Caudate nucleus (tissue), 63 donors: ENCODE measurements at places on chromosomes 4 and X.

DNA sequence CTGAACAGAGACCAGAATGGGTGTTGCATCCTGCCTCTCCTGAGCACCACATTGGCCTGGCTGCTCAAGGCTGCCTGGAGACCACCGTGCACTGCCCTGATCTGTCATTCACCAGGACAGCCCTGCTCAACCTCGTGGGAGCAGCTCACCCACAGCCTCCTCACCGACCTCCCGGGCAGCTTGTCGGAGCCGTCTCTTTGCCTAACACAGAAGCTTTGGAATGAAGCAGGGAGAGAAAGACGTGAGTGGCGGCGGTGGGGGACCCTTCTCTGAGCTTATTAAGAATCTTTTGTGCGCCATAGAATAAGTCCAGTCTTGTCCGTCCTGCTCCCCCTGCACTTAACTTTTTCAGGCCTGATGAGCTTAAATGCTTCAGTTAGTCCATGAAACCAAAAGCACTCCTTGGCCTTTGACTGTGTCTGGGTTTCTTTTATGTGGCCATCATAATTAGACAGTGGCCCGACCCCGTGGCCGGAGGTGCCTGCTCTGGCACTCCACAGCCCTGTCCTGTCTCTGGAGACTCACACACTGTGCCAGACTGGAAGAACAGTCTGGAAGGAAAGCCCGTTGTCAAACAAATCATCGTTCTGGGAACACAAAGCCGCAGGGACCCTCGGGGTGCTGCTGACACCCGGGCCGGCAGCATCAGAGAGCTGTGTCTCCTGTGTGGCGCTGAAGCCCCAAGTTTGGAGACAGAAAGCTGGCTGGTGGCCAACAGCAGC lies 192.8 kb downstream of the BCOR start:
- DNase-seq: no peak

- no peak for DNase-seq
Observed at GRCh38 chr4:26030260-26030667, 116.2 kb downstream of the SMIM20 start.

GRCh38 chr4:115675719-115676118 lies 562.3 kb upstream of the NDST4 start:
- DNase-seq: no peak

GRCh38 chr4:23911675-23912455 lies 22.0 kb upstream of the PPARGC1A start:
- no peak for DNase-seq

GRCh38 chr4:77600521-77601451 lies 4.8 kb upstream of the CXCL13 start:
- DNase-seq: no peak

DNA sequence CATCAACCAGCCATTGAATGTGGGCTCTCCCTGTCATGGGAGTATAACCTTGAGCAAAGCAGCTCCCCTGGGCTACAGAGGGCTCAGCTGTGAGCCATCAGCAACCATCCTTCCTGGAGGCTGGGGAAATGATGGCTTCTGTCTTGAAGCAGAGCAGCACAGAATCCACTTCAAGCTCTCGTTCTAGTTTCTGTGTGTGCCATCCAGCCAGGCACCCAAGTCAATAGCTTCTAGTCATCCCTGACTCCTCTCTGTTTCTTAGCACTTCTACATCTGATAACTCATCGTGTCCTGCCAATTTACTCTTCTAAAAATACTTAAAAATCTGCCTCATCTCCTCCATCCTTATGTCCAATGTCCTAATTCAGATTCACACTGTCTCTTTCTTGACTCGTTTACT lies 42.2 kb upstream of the TSPAN5 start:
- no peak for DNase-seq

GRCh38 chr4:43296946-43297528 lies 404.5 kb downstream of the GRXCR1 start:
- DNase-seq: no peak

DNA sequence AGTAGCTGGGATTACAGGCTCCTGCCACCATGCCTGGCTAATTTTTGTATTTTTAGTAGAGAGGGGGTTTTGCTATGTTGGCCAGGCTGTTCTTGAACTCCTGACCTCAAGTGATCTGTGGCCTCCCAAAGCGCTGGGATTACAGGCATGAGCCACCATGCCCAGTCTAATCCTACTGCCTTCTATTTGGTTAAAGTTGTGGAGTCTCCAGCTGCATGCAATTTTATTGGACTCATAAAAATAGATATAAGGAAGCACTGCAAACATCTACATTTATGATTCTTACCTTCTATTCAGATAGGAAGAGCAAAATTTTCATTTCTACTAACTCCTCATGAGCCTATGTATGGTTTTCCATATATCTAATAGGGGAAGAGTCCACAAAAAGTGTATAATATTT lies 13.7 kb downstream of the RIPPLY1 start:
- no peak for DNase-seq

DNA sequence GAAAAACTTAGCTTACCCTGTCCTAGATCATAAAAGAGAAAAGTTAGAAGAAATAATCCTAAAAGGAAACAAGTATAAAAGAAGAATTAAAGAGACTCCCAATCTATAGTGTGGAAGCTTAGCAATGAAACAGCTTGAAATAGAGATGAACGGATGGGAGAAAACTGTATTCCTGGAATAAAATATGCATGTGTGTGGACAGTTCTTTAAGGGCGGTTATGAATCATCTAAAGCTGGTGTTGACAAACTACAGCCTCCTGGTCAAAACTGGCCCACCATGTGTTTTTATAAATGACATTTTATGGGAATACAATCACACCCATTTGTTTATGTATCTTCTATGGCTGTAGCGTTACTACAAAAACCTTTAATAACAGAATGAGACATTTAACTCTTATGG lies 69.4 kb downstream of the OR13H1 start:
- no peak for DNase-seq

GRCh38 chrX:49171752-49172279 lies at the start of gene PLP2:
PLP2 (plus strand) TSS chrX:49171898; CDS start chrX:49172001, 103 bp downstream.
- peak; percentile 20 for DNase-seq

DNA sequence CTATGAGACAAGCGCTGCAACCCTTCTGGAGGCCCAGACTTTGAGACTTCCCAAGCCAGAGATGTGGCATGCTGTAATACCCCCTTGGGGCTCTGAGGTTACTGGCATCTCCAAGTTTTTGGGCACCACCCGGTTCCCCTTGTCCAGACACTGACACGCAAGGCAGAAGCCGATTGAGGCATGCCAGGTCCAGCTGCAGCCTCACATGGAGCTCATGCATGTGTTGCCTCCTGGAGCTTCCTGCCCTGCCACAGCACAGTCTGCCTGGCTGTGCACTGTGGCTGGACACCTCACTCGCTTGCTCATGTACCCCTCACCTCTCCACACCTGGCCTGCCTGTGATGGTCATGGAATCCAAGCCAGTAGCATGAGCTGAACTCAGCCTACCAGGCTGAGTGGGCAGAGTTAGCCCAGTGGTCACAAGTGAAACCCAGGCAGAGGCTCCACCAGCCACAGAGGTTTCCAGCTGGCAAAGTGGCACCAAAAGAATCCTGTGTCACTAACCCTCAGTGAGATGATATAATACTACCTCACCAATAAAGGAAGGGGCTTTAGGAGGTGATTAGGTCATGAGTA lies 789.2 kb upstream of the INTU start:
- no peak for DNase-seq

DNA sequence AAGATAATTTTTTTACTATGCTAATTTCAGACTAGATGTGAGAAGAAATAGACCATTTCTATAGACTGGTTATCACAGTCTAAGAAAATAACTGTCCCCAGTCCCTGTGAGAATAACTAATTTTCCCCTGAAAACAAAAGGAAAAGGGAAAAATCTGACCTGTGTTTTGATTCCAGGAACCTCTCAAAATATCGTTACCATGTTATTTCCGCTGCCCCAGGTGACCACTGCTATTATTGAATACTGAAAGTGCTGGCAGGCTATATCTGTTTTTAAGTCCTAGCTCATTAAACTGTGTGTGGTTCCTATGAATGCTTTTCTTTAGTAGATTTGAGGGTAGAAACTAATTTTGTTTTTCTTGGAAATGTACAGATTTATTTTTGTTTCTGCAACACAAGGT lies 83.6 kb downstream of the GAB1 start:
- DNase-seq: no peak

DNA sequence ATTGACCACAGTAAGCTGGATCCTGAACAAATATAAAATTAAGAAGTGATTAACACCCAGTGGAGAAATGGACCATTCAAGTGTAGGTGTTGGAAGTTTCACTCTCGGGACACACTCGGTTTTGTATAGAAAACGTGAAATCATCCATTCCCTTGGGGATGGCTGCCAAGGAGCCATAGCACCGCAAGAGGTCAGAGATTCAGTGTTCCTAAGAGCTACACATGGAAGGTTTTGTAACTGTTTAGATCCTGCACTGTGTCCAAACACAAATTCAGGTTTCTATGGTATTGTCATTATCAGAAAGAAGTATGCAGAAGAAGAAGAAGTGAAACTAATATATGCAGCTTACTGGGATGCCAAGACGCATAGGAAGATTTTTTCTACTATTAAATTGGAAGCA lies 281.0 kb downstream of the LDB2 start:
- DNase-seq: no peak

DNA sequence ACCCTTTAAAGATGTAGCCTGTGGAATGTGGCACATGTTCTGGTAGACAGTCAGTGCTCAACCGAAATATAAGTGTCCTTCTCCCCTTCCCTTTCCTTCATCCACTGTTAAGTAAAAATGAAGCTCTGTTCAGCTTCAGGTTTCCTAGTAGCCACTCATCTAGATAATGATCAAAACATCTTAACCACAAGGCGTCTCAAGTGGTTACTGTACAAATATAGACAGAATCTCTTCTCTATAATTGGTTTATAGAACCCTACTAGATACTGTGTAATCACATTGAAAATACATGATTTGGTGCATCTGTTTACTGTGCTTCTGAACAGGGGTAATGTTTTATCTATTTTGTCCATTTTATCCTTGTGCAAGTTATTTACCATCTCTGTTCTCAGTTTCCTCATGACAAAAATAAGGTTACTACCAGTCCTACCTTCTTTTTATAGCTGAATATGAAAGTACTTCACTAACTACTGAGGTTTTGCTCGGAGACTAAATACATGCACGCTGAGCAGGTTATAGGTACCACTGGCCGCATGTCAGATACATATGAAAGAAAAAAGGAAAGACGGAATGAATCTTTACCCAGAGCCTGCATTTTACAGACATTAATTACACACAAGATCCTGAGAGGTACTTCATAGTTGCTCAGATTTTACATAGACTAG lies 20.3 kb upstream of the SLC25A4 start:
- no peak for DNase-seq

- DNase-seq: no peak
Observed at GRCh38 chr4:89334311-89334710, 26.7 kb upstream of the GPRIN3 start.

- no peak for DNase-seq
Observed at GRCh38 chrX:22748093-22748999, 251.4 kb upstream of the DDX53 start.

DNA sequence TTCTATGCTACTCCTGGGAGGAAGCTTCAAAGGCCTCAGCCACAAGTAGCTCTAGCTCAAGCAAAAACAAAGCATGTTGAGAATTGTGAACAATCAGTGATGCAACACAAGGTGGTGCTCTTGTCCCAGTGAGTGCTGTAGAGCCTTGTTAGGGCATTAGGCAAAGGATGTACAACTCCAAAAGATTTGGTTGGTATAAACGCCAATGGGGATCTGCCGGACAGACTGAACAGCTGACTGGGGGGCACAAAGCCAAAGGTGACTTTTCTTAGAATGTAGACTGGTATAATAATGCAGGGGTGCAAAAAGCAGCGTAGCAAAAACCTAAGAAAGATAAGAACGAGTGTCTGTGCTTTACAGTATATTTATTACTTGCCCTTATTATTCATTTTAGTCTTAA lies 62.6 kb upstream of the ALB start:
- DNase-seq: no peak

DNA sequence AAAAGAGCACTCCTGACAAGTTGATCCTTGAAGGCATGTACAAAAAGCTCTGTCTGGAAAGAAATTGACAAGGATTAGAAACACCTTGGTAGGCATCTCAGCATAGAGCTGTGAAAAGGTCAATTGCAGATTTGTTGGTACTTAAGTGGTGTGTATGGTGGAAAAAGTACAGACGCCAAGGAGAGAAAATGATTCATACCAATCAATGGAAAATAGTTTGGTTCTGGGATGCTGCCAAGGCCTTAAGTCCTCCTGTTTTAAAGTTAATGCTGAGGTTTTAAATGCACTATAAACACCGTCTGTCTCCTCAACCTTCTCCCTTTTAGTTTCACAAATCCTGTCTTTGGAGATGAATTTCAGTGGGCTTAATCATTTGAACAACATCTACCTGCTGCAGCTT lies 524.1 kb downstream of the IL15 start:
- no peak for DNase-seq

- DNase-seq: no peak
Observed at GRCh38 chr4:188175288-188175687, 36.0 kb downstream of the TRIML1 start.

DNA sequence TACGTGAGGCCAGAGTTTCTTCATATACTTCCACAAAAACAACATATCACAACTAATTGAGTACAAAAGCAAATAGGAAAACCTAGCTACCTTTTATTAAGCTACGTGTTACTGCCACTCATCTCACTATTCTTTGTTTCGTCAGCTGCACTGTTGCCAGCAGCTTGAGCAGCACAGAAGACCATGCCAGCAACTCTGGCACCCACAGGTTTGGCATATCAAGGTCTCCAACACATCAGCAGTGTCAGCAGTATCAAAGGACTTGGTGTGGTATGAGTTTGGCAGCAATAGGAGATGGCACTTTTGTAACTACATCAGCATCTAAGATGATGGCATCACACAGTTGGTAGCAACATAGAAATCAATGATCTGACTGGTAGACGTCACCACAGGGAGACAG lies 30.7 kb downstream of the CDKL2 start:
- no peak for DNase-seq

- DNase-seq: no peak
Observed at GRCh38 chr4:99144070-99144469, at the start of gene ADH4. ADH4 (minus strand) TSS chr4:99144297; CDS start chr4:99144222, 75 bp downstream.

DNA sequence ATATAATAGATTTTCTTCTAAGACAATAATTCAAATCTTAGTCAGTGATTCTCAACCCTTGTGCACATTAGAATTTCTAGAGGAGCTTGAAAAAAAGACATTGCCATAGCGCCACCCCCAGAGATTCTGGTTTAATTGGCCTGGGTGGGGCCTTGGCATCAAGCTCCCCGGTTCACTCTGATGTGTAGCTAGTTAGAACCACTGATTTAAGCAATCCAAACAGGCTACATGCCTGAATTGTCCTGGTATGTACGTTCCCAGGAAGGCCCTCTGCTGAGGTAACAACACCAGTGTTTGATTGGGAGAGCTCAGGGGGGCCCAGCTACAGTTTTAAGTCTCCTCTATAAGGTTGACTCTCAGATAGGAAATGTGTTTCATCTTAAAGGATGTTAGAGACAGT lies 1.3 kb upstream of the ATP10D start:
- no peak for DNase-seq

DNA sequence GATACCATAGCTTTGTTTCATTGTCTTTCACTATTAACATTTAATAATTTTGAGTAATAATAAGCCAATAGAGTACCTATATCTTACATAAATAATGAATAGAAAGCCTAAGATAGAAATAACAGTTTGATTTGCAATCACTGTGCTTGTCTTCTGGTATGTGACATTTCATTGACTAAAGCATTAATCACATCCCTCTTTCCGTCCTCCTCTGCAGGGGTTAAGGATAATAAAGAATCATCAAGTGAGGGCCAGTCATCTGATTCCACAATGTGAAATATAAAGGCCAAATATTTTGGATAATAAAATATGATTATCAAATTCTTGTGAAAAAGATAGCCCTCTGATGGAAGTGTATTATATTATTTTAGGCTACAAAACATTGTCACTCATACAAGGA lies 2073.4 kb downstream of the ARAP2 start:
- no peak for DNase-seq
